Left renal pelvis (tissue), 4 donors: ENCODE measurements at places on chromosomes 2 and 18. TPM values are rescaled to one million over a fixed set of nuclear protein-coding genes. Genes with fewer than 3 reads are reported as not detected.

GRCh38 chr18:24246143-24246542 lies 107.3 kb downstream of the CABYR start:
- no peak for DNase-seq

- DNase-seq = no peak
These were observed 162.4 kb downstream of the ZNF521 start for GRCh38 chr18:25189391-25190185.

GRCh38 chr18:51417643-51418483 lies 220.4 kb upstream of the MEX3C start:
- no peak for DNase-seq

The CAPN14 gene
- 0.07 TPM for polyA plus RNA-seq

The COL4A3 gene
- 65.0 TPM for polyA plus RNA-seq
